RWPE1 (cell line): ENCODE measurements at places on chromosomes 6 and 20.

GRCh38 chr6:137309078-137309762 lies 90.0 kb upstream of the IFNGR1 start:
- peak; percentile 80 for DNase-seq

- no peak for DNase-seq
Observed at GRCh38 chr6:163608204-163608644, 193.7 kb downstream of the QKI start.

DNA sequence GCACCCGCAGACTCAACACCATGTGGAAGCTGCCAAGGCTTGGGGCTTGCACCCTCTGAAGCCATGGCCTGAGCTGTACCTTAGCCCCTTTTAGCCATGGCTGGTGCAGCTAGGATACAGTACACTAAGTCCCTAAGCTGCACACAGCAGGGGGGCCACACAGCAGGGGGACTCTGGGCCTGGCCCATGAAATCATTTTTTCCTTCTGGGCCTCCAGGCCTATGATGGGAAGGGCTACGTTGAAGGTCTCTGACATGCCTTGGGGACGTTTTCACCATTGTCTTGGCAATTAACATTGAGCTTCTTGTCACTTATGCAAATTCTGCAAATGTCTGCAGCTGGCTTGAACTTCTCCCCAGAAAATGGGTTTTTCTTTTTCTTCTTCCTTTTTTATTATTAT lies 103.3 kb downstream of the SLC16A10 start:
- no peak for DNase-seq

DNA sequence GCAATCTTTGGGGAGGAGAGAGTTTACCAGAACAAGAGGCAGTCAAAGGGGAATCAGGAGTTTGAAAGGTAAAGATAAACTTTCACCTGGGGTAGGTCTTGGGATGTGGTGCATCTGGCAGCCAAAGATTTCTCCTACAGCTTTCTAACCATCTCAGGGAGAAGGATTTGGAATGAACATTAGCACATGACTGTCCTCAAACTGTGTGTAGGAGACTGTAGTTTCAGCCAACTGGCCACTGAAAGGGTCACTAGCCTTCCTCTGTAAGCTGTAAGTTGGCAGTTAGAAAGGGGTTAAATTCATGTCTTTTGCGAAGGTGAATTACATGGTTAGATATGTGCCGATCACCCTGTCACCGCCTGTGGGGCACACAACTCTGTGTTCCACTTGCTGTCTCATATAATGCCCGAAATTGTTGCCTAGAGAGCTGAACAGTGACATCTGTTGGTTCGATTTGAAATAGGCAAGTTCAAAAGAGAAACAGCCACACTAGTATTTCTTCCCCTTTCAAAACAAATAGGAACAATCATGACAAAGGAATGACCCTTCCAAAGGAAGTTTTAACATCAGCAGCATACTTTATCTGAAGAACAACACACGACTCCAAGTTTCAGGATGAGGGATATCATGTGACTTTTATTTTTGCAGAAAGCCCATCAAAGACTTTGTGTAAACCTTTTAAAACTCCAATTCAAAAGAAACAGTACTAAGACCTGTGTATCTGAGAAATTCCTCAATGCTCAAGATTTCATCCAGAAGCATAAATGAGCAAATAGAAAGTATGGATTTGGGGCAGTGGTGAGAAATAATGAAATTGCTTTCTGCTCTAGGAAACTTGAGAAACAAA lies 1.1 kb upstream of the OPN5 start:
- peak; percentile 53 for DNase-seq

GRCh38 chr20:40646361-40646760 lies 42.7 kb downstream of the MAFB start:
- DNase-seq = no peak

GRCh38 chr6:24606200-24606930 lies 39.6 kb downstream of the KIAA0319 start:
- no peak for DNase-seq

- peak; percentile 29 for DNase-seq
Observed at GRCh38 chr6:100382031-100382430, 82.7 kb downstream of the SIM1 start.

GRCh38 chr6:22580337-22580736 lies 11.0 kb downstream of the HDGFL1 start:
- DNase-seq = no peak

GRCh38 chr6:79626811-79627210 lies 4.3 kb upstream of the SH3BGRL2 start:
- no peak for DNase-seq

- DNase-seq = no peak
Observed at GRCh38 chr6:149935668-149936067, 6.1 kb upstream of the ULBP2 start.

GRCh38 chr6:22394691-22395090 lies 97.9 kb upstream of the PRL start:
- no peak for DNase-seq

- DNase-seq = no peak
Observed at GRCh38 chr6:13538600-13538999, 35.8 kb upstream of the SIRT5 start.

DNA sequence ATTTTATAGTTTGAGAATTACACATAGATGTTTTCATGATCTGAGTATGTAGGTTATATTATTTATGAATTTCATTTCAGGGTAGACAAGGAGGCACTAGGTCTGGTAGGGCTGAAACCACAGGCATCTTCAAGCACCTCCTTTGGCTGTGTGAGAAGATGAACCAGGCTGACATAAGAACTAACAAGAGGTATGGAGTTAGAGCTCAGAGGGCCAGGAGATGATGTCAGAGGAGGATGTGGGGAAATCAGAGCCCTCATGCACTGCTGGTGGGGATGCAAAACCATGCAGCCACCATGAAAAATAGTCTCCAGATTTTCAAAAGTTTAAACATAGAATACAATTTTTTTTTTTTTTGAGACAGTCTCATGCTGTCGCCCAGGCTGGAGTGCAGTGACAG lies 13.6 kb upstream of the RIPOR3 start:
- DNase-seq = no peak

- DNase-seq = peak; percentile 72
Observed at GRCh38 chr20:31894980-31895675, 24.7 kb downstream of the TTLL9 start.
